SW 1271 (cell line): ENCODE measurements at places on chromosomes 6 and 20.

DNA sequence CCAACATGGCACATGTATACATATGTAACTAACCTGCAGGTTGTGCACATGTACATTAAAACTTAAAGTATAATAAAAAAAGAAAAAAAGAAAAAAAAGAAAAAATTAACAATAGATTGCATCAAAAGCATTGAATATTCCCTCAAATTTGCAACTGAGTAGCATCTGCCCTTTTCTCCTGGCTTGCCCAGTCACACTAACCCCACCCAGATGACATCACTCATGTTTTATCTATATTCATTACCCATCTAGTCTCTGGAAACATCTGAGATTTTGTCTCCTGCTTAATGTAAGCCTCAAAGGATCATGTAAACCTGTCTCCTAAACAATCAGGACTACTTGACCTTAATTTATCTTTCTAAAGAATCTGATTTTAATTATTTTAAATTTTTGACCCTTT, 706.8 kb downstream of the CD109 start:
- DNase-seq, result no peak

- no peak for DNase-seq
Measured at GRCh38 chr6:144008120-144008811, at the start of gene PLAGL1. Gene PLAGL1, minus strand, starts transcription at chr6:144008259. Its CDS starts 60,123 bp downstream, at chr6:143948136.

- DNase-seq, result no peak
Measured at GRCh38 chr20:61724376-61724775, 341.3 kb downstream of the TAF4 start.

GRCh38 chr6:3321875-3322274, 63.1 kb downstream of the PSMG4 start:
- no peak for DNase-seq

GRCh38 chr6:139518556-139519091, 144.2 kb upstream of the CITED2 start:
- no peak for DNase-seq

DNA sequence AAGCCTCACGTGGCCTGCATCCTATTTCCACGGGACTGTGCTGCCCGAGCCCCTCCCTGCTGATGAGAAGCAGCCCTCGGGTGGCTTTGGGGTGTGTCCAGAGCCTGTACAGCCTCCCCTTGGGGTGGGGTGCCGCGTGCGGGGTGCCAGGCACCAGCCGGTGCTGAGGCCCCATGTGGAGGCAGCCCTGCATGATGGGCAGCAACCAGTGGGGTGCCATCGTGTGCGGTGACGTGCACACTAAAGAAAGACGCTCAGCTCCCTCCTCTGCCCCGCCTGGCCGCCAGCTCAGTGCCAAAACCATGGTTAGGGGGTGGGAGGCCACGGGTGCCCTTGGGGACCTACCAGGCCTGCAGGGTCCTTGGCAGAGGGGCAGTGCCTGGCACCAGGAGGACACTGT, 26.2 kb downstream of the NTSR1 start:
- DNase-seq, result no peak

- DNase-seq, result no peak
Measured at GRCh38 chr20:33105316-33105924, 26.0 kb downstream of the BPIFB4 start.

GRCh38 chr20:58580474-58580835, 65.3 kb upstream of the APCDD1L start:
- no peak for DNase-seq
